ENCODE measurements at places on chromosomes 13 and 19. TPM values are rescaled to one million over a fixed set of nuclear protein-coding genes. Genes with fewer than 3 reads are reported as not detected.

CD37 gene
- 9.1 TPM for total RNA-seq

AZU1 gene
- not detected for total RNA-seq

NCAN gene
- total RNA-seq, result not detected

OR7D2 gene
- 0.08 TPM for total RNA-seq

NLRP7 gene
- total RNA-seq, result not detected

CNFN gene
- 0.87 TPM for total RNA-seq

OR7D4 gene
- total RNA-seq, result not detected

PGLYRP1 gene
- total RNA-seq, result 0.35 TPM

FCAR gene
- total RNA-seq, result 0.27 TPM

EML2 gene
- total RNA-seq, result 39.1 TPM

ZNF675 gene
- total RNA-seq, result 4.4 TPM

CEACAM3 gene
- 0.32 TPM for total RNA-seq

CGB3 gene
- total RNA-seq, result not detected

RNF225 gene
- not detected for total RNA-seq

CCDC70 gene
- not detected for total RNA-seq

DIAPH3 gene
- 0.46 TPM for total RNA-seq

SLC46A3 gene
- total RNA-seq, result 17.4 TPM

RFX1 gene
- total RNA-seq, result 15.4 TPM

ZNF793 gene
- total RNA-seq, result 5.4 TPM

OR4F17 gene
- total RNA-seq, result not detected

NLRP11 gene
- total RNA-seq, result not detected

ZNF433 gene
- total RNA-seq, result 2.6 TPM

TEX26 gene
- not detected for total RNA-seq

USHBP1 gene
- total RNA-seq, result 7.6 TPM

HNRNPM gene
- 118 TPM for total RNA-seq

WDR62 gene
- 25.5 TPM for total RNA-seq

GRIN2D gene
- total RNA-seq, result 0.38 TPM

PLA2G4C gene
- total RNA-seq, result 40.8 TPM

NAPSA gene
- total RNA-seq, result 0.27 TPM

OR7A5 gene
- total RNA-seq, result not detected

ZNF492 gene
- total RNA-seq, result 0.16 TPM

CYP2A7 gene
- total RNA-seq, result not detected

NMRK2 gene
- total RNA-seq, result 627 TPM

BRSK1 gene
- 2.4 TPM for total RNA-seq

PRR12 gene
- total RNA-seq, result 14.5 TPM

CYSLTR2 gene
- total RNA-seq, result 9.8 TPM

ACER1 gene
- not detected for total RNA-seq
